Neural progenitor cell (in vitro differentiated cells): ENCODE measurements at places on chromosomes 12 and 14.
A peak's percentile ranks its signal among the peaks of the same experiment; 100 is the strongest.

DNA sequence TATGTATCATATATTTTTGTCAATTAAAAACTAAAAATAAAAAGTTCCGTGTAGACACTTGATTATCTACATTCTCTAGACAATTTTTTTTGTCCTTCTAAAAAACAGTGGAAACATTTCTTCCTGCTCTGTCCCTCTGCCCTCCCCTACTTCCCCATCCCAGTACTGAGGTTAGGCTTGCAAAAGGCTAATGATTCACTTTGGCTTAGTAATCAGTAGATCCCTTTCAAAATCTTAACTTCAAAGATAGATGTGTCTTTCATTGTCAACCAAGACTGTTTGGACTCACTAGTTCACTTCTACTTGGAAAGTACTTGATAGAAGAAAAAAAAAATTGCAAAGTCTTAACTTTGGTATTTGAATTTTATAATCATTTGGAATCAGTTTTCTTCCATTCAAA is 3.8 kb downstream of the SETD3 start:
- H3K4me1 ChIP-seq, result peaks cover 9% of the 10 kb centered on the region
- H3K36me3 ChIP-seq, result no peaks in the 10 kb centered on the region
- no peak for DNase-seq

- H3K27ac ChIP-seq, result no peak overlapping the region
- H3K4me1 ChIP-seq, result peaks cover 42% of the 10 kb centered on the region
- no peaks in the 10 kb centered on the region for H3K27me3 ChIP-seq
- DNase-seq, result no peak
- H3K4me3 ChIP-seq, result no peak overlapping the region
Observed at GRCh38 chr12:1915082-1915968, 3.1 kb downstream of the CACNA2D4 start.

DNA sequence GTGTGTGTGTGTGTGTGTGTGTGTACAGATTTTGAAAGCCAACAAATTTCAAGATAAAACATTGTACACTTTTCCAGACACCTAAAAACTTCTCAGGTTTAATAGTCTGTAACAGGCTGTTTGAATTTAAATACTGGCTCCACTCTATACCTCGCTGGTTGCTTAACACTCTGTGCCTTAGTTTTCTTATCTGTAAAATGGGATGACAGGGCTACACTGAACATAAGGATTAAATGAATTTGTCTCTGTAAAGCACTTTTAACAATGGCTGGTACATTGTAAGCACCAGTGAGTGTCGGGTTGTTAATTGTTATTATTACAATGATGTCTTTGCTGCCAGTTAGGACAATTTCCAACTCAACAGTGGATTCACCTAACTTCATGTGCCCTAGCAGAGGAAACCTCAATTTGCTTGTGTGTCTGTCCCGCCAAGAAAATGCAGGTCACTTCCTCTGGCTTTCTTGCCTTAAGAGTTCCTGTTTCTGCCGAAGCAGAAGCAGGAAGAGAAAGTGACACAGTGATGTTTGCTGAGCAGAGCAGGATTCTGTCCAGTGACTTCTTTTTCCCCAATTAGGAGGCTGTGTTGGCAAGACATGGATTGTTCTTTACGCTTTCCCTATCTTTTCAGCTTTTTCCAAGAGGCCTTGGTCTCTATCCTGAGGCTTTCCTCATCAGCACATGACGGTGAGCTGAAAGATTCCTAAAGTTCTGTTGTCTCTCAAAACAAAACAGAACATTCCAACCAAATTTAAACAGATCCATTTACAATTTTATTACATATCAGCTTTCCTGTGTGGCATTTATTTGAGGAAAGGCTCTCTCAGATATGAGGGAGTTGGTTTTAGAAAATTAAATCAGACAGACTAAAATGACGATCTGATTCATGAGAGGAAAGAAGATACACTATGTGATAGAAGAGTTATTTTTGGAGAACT is 154.1 kb upstream of the ATP2B1 start:
- peaks cover 38% of the 10 kb centered on the region for H3K4me1 ChIP-seq
- no peak overlapping the region for H3K4me3 ChIP-seq
- no peaks in the 10 kb centered on the region for H3K36me3 ChIP-seq
- peak overlapping the region; percentile 18 for H3K27ac ChIP-seq

DNA sequence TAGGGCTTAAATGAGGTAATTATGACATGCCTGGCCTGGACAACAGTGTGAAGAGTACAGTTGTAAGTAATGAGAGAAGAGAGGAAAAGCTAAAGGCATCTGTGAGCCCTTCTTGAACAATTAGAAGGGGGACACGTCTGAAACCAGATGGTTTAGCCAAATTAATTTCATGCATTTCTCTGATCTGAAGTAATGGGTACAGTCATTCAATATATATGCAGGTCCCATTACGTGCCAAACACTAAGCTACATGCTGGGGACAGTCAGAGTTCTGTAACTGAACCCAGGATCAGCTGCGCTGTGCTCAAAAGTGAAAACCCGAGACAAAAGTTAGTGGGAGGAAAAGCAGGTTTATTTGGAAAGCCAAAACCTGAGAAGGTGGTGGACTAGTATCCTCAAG is 207.2 kb upstream of the TMTC1 start:
- no peaks in the 10 kb centered on the region for H3K36me3 ChIP-seq
- H3K4me3 ChIP-seq, result no peak overlapping the region
- H3K27me3 ChIP-seq, result no peaks in the 10 kb centered on the region
- H3K27ac ChIP-seq, result no peak overlapping the region
- no peaks in the 10 kb centered on the region for H3K4me1 ChIP-seq
- DNase-seq, result no peak

- H3K4me1 ChIP-seq, result no peaks in the 10 kb centered on the region
- H3K27ac ChIP-seq, result no peak overlapping the region
- H3K4me3 ChIP-seq, result no peak overlapping the region
- H3K27me3 ChIP-seq, result peaks cover 38% of the 10 kb centered on the region
- H3K36me3 ChIP-seq, result no peaks in the 10 kb centered on the region
- DNase-seq, result no peak
Observed at GRCh38 chr12:30166006-30166795, 382.5 kb upstream of the TMTC1 start.

GRCh38 chr12:66160704-66161103 is 9.1 kb downstream of the TMBIM4 start:
- H3K36me3 ChIP-seq, result peaks cover 3% of the 10 kb centered on the region
- no peaks in the 10 kb centered on the region for H3K27me3 ChIP-seq
- no peak overlapping the region for H3K4me3 ChIP-seq
- H3K4me1 ChIP-seq, result no peaks in the 10 kb centered on the region
